ENCODE measurements at places on chromosomes 7 and 10.
A peak's percentile ranks its signal among the peaks of the same experiment; 100 is the strongest.

DNA sequence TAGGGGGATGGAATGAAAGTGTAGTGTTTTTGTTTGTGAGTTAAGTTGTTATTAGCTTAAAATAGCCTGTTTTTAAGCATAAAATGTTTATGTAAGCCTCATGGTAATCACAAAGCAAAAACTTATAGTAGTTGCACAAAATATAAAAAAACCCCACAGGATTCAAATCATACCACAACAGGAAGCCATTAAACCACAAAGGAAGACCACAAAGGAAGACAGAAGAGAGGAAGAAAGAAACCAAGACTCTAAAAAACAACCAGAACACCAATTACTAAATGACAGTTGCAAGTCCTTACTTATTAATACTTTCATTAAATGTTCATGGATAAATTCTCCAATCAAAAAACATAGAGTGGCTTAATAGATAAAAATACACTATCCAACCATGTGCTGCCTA lies 63.6 kb downstream of the ANKRD7 start:
- ATAC-seq, result no peak

DNA sequence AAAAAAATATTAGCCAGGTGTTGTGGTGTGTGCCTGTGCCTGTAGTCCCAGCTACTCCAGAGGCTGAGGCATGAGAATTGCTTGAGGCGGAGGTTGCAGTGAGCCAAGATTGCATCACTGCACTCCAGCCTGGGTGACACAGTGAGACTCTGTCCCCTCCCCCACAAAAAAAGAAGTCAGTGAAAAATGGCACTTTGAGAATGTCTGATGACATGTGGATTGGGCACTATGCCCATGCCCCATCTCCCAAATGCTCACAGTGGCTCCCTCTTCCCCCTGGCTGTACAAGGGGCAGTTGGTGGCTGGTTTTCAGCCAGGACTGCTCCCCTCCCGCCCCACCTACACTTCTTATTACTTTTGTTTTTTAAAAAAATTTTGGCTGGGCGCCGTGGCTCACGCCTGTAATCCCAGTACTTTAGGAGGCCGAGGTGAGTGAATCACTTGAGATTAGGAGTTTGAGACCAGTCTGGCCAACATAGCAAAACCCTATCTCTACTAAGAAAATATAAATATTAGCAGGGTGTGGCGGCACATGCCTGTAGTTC lies 26.1 kb downstream of the IL15RA start:
- no peak for ATAC-seq

DNA sequence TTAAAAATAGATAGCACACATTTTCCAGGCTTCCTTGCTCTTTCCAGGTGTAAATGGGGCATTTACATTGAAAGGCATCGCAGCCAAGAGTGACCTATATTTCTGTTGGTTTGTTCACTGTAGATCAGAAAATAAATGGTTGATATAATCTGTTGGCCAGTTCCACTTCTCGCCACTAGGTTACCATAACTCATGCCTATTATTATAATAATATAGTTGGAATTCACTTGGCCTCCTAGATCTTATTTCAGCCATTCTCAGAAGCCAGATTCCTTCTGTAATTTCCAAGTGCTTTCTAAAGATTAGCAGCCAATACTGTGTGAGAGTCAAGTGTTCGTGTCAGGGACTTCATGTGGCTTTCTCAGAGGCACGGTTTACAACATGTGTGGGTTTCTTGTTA lies 179.5 kb downstream of the DNAH11 start:
- no peak for ATAC-seq

GRCh38 chr10:88234297-88234696 lies 348.8 kb downstream of the RNLS start:
- ATAC-seq, result no peak

DNA sequence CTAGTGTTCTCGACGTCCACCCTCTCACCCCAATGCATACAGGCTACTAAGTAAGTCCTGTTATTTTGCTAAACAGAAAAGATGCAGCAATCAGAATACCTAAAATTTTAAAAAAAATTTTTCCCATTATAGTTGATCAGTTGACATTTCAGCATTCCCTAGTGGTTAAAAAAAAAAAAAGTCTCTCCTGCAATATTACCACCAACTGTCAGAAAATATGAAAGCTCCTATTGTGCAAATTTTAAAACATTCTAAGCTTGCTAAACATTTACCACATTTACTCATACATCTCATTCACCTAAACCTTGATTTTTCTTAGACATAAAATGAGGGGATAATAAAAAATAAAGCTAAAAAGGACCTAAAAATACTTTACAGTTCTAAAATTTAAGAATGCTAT lies 165.6 kb downstream of the AVL9 start:
- no peak for ATAC-seq

DNA sequence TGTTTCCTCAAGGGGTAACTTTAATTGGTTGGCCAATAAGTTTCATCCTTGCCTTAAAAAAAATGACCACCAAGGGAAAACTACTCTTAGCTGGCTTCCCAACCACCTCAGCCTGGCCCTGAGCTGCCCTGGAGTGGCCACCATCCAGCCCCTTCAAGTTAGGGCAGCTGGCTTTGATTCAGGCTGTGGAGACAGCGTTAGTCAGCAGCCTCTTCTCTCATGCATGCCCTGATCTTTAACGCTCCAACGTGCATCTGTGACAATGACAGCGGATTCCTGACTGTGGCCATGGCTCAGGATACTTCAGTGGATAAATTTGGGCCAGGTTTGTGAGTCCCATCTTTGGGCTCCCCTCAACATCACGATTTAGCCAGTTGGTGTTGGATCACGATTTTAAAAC lies 111.6 kb downstream of the RBM20 start:
- ATAC-seq, result no peak

- no peak for ATAC-seq
Measured at GRCh38 chr7:28745351-28745750, 212.8 kb downstream of the TRIL start.

DNA sequence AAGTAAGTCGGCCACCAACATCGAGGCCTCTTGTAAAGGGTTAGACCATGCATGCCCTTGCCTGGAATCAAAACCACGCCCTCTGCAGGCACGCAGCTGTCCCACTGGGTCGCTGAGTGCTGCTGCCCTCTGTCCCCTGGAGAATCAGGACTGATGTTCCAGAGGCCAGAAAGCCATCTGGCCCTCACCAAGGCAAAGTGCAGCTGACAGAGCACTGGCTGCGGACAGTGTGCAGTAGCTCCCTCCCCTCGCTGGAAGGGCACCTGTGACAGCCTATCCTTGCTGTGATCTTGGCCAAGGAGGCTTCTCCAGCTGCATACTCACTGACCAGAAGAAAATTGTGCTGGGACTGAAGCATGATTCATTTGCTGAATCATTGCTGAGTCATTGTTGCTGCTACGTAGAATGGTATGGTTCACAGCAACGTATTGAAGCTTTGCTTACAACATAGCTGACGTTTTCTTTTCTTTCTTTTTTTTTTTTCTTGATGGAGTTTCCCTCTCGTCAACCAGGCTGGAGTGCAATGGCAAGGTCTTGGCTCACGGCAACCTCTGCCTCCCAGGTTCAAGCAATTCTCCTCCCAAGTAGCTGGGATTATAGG lies 30.4 kb downstream of the DDC start:
- peak; percentile 90 for ATAC-seq

GRCh38 chr7:35699796-35700305 lies 4.9 kb upstream of the HERPUD2 start:
- no peak for ATAC-seq

DNA sequence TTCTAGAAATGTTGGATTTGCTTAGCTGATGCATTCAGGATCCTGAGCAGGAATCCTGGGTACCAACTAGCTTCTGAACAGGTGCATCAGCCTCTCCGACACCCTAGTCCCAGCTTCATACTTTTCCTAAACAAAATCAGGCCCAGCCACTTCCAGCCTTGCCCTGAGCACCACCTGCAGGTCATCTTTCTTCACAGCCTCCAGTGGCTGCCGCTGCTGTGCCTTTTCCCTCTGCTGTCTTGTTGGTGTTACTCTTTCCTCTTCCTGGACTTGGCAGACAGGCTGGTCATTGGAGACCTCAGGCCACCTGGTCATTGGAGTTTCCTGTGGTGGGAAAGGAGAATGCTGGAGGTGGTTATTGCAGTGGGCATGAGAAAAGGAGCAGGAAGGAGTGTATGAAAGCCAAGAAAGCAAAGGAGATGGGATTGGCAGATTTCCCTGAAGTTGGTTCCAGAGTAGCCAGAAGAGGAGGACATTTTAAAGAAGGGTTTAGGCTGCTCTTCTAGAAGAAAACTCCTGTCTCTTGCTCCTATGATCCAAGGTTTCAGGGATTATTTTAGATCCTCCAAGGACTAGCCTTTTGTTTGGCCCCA lies 48.2 kb upstream of the NFKB2 start:
- ATAC-seq, result peak; percentile 76

- no peak for ATAC-seq
Measured at GRCh38 chr7:96558093-96558492, 151.6 kb downstream of the SEM1 start.

DNA sequence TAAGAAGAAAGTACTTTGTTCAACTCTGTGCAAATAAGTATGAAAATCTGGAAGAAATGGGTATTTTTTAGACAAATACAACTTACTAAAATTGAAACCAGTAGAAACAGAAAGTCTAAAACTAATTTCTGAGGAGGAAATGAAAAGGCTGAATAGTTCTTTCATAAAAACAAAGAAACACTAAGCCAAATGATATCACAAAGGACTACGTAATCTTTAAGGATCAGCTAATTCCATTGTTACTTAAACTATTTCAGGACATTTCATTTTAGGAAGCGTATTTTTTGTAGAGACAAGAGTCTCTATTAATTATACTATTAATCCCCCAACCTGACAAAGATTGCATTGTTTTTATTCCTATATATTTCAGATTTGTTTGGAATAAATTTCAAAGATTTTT lies 11.2 kb upstream of the CCSER2 start:
- no peak for ATAC-seq

DNA sequence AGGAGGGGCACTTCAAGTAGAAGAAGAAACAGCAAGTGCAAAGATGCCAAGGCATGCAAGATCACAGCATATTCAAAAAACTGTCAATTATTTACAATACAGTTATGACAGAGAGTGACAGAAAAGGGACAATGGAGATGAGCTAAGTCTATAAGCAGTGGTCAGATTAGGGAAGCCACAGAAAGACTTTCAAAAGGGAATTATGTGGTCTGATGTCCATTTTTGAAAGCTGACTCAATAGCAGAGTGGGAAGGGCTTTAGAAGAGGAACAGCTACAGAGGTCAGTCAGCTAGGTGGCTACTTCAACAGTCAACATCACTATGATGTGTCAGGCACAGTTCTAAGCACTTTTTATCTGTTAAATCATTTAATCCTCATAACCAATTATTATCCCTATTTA lies 45.2 kb upstream of the SPOCK2 start:
- ATAC-seq, result peak; percentile 74

GRCh38 chr10:17848646-17849045 lies 39.5 kb downstream of the MRC1 start:
- ATAC-seq, result no peak

- peak; percentile 84 for ATAC-seq
Measured at GRCh38 chr7:104272767-104273384, 55.5 kb upstream of the LHFPL3 start.

GRCh38 chr7:90596671-90597562 lies 796 bp downstream of the CDK14 start:
- peak; percentile 62 for ATAC-seq

- no peak for ATAC-seq
Measured at GRCh38 chr7:157486007-157486755, 149.4 kb downstream of the DNAJB6 start.

DNA sequence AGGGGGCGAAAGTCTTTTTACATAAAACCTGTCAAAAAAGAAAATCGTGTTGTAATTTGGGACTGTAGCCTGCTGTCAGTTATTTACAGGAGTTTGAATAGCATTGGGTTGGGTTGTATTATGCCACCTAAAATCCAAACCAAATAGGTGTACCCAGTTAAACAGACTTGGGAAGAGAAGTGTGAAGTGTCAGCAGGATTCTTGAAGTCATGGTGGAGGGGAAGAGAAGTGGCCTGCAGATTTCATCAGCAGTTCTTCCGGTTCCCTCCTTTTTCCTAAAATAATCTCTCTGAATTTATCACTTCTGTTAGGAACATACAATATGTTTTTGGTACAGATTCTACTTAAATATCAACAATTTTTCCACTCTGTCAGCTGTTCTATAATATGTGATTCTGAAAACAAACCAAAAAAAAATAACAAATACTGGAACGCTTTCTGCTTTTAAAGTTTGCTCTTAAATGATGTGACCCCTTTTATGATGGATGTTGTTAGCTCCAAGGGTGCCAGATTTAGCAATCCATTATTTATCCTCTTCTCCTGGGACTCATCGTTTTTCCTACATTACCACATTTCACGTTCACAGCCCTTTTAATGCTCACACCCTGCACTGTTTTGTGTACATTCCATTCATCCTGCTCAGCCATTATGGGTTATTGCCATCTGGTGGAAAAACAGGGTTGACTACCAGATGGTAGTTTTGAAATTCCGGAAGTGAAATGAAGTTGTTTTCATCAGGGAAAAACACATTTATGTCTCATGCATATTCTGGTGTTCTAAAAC lies 18.7 kb upstream of the ARHGAP12 start:
- peak; percentile 68 for ATAC-seq

- ATAC-seq, result no peak
Measured at GRCh38 chr10:21304198-21304597, 221.3 kb downstream of the SKIDA1 start.

DNA sequence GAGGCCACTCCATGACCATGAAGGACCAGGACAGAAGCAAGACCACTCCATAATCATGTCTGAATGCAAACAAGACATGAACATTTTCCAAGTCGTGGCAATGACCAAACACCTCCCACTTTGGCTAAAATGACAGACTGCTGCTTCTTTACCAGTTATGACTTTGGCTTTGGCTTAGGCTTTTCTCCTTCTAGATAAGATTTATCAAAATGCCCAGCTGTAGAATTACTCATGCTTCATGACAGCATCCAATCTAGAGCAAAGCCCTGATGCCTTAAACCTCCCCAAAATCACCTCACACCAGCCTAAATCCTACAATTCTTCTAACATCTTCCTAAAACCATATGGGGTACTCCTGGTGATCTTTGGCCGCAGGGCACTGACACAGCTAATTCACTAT lies 102.1 kb downstream of the VPS41 start:
- no peak for ATAC-seq

- no peak for ATAC-seq
Measured at GRCh38 chr10:43640603-43641002, 8.1 kb downstream of the ZNF32 start.

- ATAC-seq, result no peak
Measured at GRCh38 chr10:97651773-97652172, 11.3 kb downstream of the PI4K2A start.

DNA sequence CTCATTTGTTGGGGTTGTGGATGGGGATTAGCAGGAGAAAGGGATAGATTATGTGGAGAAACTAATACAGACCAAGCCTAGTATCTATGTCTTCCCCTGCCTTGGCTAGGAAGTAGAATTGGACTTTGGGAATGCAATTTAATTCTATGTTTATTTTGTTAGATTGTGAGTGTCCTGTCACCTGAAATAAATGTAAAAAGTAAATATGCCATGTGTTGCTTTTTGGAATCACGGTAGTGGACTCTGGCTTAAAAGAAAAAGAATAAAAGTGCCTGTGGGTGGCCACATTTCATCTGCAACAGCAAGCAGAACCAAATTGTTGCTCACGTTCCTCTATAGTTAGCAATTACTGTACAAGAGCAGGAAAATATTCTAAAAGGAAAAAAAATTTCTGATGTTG lies 42.3 kb downstream of the TET1 start:
- no peak for ATAC-seq
